ENCODE measurements at places on chromosomes 2 and 18. TPM values are rescaled to one million over a fixed set of nuclear protein-coding genes. Genes with fewer than 3 reads are reported as not detected.
A peak's percentile ranks its signal among the peaks of the same experiment; 100 is the strongest.

DNA sequence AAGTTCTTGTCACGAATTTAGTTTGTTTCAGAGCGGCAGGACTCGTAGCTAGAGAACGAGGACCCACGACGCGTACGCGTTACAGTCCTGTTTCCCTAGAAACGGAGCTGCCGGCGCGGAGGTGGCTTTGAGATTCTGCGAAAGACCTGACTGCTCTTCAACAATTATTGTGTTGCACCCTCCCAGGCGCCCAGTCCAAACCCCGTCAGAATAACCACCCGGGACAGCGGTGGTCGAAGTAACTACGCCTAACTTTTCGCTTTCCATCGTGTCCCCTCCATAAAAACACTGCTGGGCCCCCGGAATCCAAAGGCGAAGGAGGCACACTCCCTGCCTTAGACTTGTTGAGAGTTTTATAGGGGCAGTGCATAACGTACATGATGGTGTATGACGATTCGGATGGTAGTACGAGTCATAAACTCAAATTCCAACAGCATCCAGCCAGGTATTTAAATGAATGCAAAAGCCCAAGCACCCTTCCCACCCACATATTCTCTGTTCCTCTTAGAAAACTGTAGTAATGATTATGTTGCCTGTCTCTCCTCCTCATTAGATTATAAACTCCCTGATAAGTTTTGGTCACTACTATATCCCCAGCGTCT lies 651 bp upstream of the STAM2 start:
- peak overlapping the region; percentile 96 for H3K4me3 ChIP-seq
- H3K36me3 ChIP-seq = peaks cover 6% of the 10 kb centered on the region
- peak overlapping the region; percentile 100 for H3K27ac ChIP-seq

The ABCB11 gene
- total RNA-seq = not detected

The TUBA3E gene
- not detected for total RNA-seq

DNA sequence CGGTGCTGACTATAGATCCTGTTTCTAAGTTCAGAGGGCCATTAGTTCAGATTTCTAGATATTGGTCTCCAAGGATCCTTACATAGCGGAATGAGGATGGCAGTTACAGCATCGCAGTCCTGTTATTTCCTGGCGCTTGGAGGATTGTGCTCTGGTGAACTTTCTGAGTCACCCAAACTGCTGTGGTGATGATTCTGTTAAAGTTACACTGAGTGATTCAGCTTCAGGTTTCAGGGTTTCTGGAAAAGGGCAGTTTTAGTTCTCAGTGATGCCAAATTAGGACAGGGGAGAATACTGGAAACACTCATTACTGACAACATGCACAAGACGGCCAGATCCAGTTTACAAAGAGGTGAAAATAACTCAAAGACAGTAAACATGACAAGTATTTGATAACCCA lies 52.1 kb upstream of the ANKRD62 start:
- H3K4me1 ChIP-seq = peaks cover 6% of the 10 kb centered on the region
- DNase-seq = no peak
- H3K4me3 ChIP-seq = no peak overlapping the region
- no peaks in the 10 kb centered on the region for H3K36me3 ChIP-seq

- no peaks in the 10 kb centered on the region for H3K36me3 ChIP-seq
- H3K27me3 ChIP-seq = peaks cover 2% of the 10 kb centered on the region
- H3K4me3 ChIP-seq = no peak overlapping the region
- H3K4me1 ChIP-seq = no peaks in the 10 kb centered on the region
These were observed 71.0 kb upstream of the MYCN start for GRCh38 chr2:15869396-15869795.

The C18orf54 gene
- 7.6 TPM for total RNA-seq

DNA sequence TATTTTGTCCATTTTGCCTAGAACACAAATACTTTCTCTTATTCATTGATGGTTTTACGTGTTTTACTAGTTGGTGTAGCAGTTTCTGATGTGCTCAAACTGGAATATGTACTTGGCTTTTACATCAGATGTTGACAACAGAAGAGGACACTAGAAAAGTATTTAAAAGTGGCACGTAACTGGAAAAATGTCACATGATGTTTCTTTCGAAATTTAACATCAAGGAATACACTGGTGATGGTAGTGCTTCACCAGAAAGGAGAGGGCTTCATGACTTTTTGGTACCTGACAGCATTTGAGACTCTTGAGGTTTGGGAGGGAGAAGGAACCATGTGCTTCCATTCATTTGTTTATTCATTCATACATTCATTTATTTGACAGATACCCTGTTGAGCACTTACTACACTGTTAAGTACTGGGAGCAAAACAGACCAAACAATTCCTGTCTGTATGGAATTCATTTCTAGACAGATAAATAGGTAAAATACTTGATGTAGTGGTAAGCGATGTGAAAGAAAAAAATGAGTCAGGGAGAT lies 1.5 kb downstream of the GIGYF2 start:
- no peak for DNase-seq
- H3K27me3 ChIP-seq = no peaks in the 10 kb centered on the region
- H3K36me3 ChIP-seq = peaks cover 36% of the 10 kb centered on the region

The ROCK1 gene
- 49.4 TPM for total RNA-seq

DNA sequence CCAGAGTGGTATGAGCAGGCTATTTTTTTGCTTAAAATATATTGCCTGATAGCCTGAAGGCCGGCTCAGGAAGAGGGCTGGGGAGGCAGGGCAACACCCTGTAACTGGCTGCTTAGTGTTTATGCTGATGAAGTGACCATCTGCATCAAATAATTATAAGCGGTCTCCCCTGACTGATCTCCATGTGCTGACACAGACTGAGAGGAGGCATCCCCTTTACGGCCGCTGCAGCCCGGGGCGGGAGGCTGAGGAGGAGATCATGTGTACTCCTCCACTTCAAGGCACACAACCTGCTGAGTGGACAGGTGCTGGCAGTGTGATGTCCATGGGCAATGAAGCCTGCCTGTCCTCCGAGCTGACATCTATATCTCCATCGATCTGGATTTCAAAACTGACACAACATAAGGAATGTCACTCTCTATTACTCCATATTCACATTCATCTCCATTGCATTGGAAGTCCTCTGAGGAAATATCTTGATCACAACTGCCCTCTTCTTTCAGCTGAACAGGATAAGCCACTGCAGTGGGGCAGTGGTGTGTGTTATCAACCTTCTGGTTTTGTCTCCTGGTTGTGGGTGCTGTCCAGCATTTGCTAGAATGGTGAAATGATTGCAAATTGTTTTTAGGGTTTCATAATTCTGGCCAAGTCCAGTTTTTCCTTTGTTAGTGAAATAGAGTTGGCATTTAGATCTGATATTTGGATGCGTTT lies 143.5 kb downstream of the AQP4 start:
- no peak for DNase-seq
- H3K4me1 ChIP-seq = no peaks in the 10 kb centered on the region
- no peak overlapping the region for H3K4me3 ChIP-seq
- H3K27me3 ChIP-seq = no peaks in the 10 kb centered on the region
- H3K27ac ChIP-seq = no peak overlapping the region

GRCh38 chr2:103459283-103459682 lies 697.5 kb downstream of the TMEM182 start:
- DNase-seq = no peak
- H3K27me3 ChIP-seq = no peaks in the 10 kb centered on the region
- H3K36me3 ChIP-seq = no peaks in the 10 kb centered on the region
- no peak overlapping the region for H3K27ac ChIP-seq
- no peak overlapping the region for H3K4me3 ChIP-seq

GRCh38 chr2:8658064-8658862 lies 23.6 kb upstream of the ID2 start:
- no peak for DNase-seq
- no peak overlapping the region for H3K27ac ChIP-seq
- no peak overlapping the region for H3K4me3 ChIP-seq
- H3K27me3 ChIP-seq = peaks cover 20% of the 10 kb centered on the region

DNA sequence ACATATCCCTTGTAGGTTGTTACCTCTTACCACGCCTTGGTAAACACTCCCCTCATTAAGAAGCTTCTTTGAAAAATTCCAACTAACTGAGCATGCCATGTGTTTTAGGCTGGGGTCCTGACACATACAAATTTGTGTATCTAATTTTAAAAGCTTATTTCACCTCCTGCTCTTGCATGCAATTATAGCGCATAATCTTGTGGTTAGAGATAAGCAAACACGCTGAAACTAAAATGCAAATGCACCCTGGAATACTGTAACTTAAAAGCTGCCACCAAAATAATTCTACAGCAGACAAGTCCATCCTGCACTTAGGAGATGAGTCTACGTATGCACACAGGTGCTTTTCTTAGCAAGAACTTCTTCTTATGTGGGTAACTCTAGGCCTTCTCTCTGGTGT lies 990.2 kb downstream of the TSN start:
- H3K4me1 ChIP-seq = no peaks in the 10 kb centered on the region
- H3K27ac ChIP-seq = no peak overlapping the region
- no peaks in the 10 kb centered on the region for H3K36me3 ChIP-seq
- no peak overlapping the region for H3K4me3 ChIP-seq
- H3K27me3 ChIP-seq = no peaks in the 10 kb centered on the region

- H3K4me3 ChIP-seq = no peak overlapping the region
- no peak for DNase-seq
- no peak overlapping the region for H3K27ac ChIP-seq
- H3K4me1 ChIP-seq = no peaks in the 10 kb centered on the region
- no peaks in the 10 kb centered on the region for H3K27me3 ChIP-seq
These were observed 256.1 kb downstream of the NCKAP5 start for GRCh38 chr2:133312038-133312729.

The C2orf78 gene
- total RNA-seq = not detected

DNA sequence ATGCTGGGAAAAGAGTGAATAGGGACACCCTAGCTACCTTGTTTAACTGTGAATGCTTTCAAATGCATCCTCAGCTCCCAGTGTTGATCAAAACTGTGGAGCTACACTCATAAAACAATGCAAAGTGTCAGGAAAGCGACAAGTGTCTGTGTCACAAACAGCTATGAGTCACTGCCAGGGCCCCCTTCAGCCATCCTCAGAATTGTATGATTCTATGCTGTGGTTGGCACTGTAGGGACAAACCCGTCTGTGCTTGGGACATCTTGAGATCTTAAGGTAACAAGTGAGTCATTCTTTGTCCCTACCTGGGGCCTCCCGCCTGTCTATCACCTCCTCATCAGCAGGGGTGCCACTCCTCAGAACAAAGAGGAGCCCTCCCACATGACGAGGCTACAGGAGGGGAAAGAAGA lies 42.4 kb downstream of the KLF7 start:
- H3K27ac ChIP-seq = peak overlapping the region; percentile 87
- H3K4me3 ChIP-seq = no peak overlapping the region
- peaks cover 17% of the 10 kb centered on the region for H3K36me3 ChIP-seq
- peak; percentile 89 for DNase-seq
- peaks cover 63% of the 10 kb centered on the region for H3K4me1 ChIP-seq
- no peaks in the 10 kb centered on the region for H3K27me3 ChIP-seq

The AUP1 gene
- 90.8 TPM for total RNA-seq

DNA sequence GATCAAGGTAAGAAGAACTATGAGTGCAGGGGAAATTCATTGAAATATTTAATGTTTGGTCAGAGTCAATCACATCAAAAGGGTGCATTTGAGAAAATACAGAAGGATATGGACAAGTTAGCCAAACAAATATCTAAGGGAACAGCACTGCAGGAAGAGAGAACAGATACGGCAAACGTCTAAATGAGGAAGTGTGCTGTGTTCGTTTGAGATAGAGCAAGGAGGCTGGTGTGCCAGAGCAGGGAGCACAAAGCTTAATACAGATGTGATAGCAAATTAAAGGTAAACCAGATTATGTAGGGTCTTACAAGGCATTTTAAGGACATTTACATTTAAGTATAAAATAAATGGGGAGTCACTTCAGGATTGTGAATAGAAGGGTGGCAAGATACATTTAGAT lies 241.3 kb upstream of the ZNF804A start:
- no peak for DNase-seq
- no peak overlapping the region for H3K27ac ChIP-seq
- H3K36me3 ChIP-seq = no peaks in the 10 kb centered on the region
- H3K4me1 ChIP-seq = no peaks in the 10 kb centered on the region

- DNase-seq = no peak
- no peak overlapping the region for H3K27ac ChIP-seq
- H3K4me1 ChIP-seq = peaks cover 46% of the 10 kb centered on the region
- H3K27me3 ChIP-seq = peaks cover 5% of the 10 kb centered on the region
These were observed 46.6 kb downstream of the ZNF516 start for GRCh38 chr18:76448256-76449110.

DNA sequence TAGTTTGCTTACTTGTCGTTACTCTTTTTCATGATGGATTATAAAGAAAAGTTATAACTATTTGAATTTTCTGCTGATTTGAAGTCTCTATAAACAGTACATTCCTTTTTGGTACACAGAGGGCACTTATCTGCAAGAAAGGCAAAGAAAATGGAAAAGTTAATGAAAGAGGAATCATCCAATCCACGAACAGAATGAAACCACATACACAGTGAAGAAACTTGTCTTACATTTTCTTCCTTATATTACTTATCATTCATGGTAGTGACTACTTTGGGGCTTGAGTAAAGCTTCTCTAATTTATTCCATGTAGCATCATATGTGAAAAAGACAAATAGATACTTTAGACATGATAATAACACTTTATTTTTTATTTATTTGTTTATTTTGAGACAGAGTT lies 14.8 kb upstream of the ACTR3 start:
- no peaks in the 10 kb centered on the region for H3K27me3 ChIP-seq
- peaks cover 18% of the 10 kb centered on the region for H3K36me3 ChIP-seq
- no peak for DNase-seq
- no peak overlapping the region for H3K4me3 ChIP-seq

DNA sequence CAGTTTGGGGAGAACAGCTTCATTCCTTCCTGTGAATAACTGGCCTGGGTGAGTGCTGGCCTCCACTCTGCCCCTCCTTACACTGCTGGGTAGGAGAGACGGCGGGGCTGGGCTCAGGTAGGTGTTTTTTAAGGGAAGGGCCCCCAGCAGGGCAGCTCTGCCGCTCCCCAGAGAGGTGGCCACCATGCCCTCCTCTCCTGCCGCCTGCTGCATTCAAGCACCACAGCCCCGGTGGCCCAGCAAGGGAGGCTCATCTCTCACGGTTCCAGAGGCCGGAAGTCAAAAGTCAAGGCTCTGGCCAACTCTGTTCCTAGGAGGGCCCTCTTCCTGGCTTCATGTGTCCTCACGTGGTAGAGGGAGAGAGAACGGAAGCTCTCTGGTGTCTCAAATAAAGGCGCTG lies 81.1 kb downstream of the SH3BP4 start:
- no peaks in the 10 kb centered on the region for H3K36me3 ChIP-seq
- H3K27me3 ChIP-seq = no peaks in the 10 kb centered on the region
- no peak for DNase-seq
- no peak overlapping the region for H3K4me3 ChIP-seq
- no peak overlapping the region for H3K27ac ChIP-seq

The HJURP gene
- total RNA-seq = 83.6 TPM

The CXCR4 gene
- total RNA-seq = 97.0 TPM

DNA sequence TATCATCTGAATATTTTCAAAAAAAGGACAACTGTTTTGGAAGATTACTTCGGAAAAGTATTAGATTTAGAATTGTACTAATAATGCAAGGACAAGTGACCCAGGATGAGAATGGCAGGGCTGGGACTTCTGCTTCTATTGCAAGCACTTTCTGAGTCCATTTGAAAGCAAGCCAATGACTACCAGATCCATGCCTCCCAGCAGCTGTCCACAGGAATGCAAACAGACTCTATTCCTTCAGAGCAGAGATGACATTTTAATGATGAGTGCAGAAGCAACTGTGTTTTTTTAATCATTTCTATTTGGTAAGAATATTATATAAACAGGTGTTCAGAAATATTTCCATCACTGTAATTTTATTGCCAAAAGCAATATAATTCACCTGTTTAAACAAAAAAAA lies 456.7 kb downstream of the SOX11 start:
- DNase-seq = no peak
- no peaks in the 10 kb centered on the region for H3K4me1 ChIP-seq
- H3K36me3 ChIP-seq = no peaks in the 10 kb centered on the region
- no peaks in the 10 kb centered on the region for H3K27me3 ChIP-seq
- no peak overlapping the region for H3K27ac ChIP-seq

GRCh38 chr2:53989210-53989862 lies 18.5 kb upstream of the PSME4 start:
- H3K4me1 ChIP-seq = peaks cover 28% of the 10 kb centered on the region
- H3K27me3 ChIP-seq = no peaks in the 10 kb centered on the region
- peaks cover 8% of the 10 kb centered on the region for H3K36me3 ChIP-seq
- H3K27ac ChIP-seq = no peak overlapping the region
